Karpas-422 (cell line): ENCODE measurements at places on chromosomes 4 and X.

DNA sequence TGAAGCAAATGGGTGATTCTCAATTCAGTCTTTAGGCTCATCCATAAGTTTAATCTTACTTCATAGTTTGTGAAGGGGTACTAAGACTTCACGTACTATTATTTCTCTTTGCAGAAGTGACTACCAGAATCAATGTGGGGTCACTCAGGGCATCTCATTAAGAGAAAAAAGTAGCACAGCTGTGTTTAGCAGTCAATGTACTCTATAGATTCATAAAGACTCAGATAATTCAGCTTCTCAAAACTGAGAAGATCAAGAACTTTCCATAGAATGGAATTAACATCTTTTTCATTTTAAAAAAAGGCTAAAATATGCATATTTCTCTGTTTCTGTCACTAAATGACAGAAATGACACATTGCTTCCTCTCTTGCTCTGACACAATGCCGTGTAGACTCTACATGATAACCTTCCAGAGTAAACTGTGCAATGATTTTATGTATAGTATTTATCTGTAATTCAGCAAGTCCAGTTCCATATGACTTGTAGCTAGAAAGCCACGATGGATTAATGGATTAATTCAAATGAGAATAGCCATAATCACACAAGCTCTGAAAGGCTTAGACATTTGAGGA, 20.3 kb upstream of the LSM6 start:
- no peak for DNase-seq

DNA sequence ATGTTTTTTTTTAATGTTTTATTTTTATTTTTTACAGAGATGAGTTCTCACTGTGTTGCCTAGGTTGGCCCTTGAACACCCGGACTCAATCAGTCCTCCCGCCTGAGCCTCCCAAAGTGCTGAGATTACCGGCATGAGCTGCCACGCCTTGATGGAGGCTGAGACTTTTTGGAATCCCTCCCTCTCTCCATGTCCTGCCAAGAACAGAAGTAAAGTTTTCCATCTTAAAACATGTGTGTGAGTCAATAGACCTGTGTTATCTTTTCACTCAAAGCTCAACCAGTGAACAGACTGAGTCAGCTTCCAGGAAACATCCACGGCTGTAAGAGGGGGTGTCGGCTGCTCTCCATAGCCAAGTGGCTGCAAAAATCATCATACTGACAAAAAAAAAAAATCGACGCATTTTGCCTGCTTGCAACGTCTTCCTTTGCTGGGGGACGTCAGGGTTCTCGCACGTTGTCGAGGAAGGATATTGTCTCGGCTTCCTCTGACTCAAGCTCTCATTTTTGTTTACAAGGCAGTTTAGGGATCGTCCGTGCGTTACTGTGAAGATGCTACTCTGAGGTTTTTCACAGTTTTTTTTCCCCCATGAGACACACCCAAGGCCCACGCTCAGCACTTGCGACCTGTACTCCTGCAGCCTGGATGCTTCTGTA, 10.0 kb upstream of the ASMTL start:
- no peak for DNase-seq

DNA sequence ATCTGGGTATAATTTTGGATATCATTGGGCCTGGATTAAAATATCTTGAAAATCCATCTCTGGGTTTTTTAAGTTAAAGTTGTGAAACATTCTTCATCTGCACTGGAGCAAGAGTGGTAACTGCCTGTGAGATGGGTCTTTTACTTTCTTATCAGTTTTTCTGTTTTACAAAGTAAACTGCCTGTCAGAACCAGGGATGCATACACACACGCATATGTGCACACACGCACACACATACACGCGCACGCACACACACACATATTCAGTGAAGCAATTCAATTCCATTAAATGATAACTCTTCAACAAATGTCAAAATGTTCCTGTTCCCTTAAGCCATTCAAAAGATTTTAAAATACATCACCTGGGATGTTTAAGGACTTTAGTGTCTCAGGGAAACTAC, 515.8 kb downstream of the INPP4B start:
- DNase-seq: no peak

DNA sequence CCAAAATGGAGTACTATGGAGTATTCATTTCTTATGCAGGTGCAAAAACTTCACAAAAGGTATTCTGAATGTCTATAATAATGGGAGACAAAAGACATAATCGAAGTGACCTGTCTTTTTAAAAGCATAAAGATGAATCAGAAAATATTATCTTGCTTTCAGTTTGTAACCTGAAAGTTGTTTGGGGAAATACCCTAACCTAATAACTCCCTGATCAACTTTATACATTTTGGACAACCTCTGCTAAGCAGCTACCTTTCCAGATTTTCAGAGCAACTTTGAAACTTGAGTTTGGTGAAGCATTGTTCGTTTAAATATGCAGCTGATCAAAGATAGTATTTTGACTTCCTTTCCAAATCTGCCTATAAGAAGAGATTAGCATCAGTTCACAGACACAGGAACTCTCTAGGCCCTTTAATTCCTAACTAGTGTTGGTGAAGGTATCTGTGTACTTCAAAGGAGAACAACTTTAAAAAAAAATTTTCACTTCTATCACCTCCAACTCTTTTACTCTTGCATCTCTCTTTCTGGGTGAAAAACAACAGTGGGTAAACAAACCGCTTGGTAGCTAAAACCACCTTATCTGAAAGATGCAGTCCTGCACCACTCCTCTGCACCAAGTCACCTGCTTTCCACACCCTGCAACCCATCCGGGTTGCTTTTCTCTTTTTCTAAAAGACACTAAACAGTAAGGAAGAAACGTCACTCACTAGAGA, 26.5 kb downstream of the CD40LG start:
- no peak for DNase-seq

GRCh38 chrX:132426695-132427281, 62.0 kb downstream of the MBNL3 start:
- no peak for DNase-seq

GRCh38 chr4:18227880-18228279, 206.3 kb upstream of the LCORL start:
- DNase-seq: no peak

DNA sequence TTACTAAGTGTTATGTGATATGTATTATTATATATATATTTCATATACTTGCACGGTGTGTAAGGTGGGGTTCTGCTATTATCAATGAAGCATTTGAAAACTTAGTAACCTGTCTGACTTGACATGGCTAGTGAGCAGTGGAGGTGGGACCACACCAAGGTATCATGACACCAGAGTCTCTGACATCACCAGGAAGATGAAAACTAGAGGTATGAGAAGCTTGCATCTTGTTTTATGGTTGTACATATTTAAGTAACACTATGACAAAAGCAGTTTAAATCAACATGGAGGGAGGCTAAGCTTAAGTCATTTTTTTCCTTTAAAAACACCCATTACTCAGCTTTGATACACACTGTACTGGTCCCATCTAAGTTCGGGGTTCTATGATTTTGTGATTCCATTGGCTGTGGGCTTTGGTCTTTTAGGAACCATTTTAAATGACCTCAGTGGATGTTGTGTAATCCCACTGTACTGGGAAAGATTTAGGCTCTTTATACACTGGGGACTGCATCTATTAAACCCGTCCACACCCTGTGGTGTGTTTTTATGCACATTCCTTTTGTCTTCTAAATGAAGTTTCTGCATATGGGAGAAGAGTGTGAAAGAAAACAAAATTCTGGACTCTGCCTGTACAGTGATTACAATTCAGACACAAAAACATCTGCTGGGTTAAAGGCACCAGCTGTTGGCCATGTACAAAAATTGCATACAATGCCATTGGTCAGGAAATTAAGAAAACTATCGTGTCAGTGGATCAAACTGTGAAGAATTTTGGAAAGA, 570.6 kb downstream of the SPRY1 start:
- no peak for DNase-seq

GRCh38 chr4:100986360-100986868, 360.9 kb downstream of the PPP3CA start:
- no peak for DNase-seq

GRCh38 chr4:1204286-1204827, 32.0 kb upstream of the SPON2 start:
- no peak for DNase-seq

DNA sequence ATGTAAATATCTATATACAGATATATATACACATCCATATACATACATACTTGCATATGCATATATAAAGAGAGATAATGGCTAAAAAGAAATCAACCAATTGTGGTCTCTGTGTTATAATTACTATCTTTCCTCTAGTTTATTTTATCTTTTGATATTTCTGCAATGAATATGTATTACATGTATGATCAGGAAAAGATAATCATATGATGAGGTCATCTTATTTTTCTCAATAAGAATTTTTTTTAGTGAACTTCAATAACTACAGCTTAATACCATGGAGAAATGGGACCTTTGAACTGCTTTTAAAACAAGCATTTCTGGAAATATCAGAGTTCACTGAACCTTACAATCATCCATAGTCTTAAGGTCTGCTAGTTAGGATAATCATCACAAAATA, 158.0 kb downstream of the HNRNPD start:
- no peak for DNase-seq
